Stimulated activated CD4-positive, alpha-beta T cell treated with anti-CD3 and anti-CD28 coated beads, Interleukin-12 subunit alpha, Interleukin-12 subunit beta, amount 100 ng/mL, for 24 hours (primary cell): ENCODE measurements at places on chromosomes 1 and 21.

- DNase-seq, result no peak
Observed at GRCh38 chr1:212433577-212434462, 1.1 kb downstream of the NENF start.

DNA sequence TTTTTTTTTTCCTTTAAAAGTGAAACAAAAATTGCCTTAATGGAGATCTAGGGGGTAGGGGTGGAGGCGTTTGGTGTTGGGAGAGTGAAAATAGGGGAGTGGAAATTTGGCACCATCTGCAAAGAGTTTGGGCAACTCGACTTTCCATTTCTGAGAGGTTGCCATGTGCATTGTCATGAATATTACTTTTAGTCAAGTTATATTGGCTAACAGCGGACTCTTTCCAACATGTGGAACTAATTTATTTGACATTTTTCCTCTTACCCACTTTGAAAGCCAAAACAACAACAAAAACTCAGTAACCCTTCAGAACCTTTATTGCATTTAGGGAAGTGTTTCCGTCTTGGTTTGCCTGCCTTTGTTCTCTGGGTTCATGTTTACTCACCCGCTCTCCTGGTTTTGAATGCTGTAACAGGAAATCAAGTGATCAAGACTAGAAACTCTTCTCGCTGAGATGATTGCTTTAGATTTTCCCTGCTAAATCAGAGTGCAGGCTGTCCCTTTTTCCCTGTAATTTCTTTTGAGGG lies 70.4 kb downstream of the CACHD1 start:
- no peak for DNase-seq

- no peak for DNase-seq
Observed at GRCh38 chr1:54312796-54313316, 93.3 kb downstream of the SSBP3 start.

- peak; percentile 20 for DNase-seq
Observed at GRCh38 chr1:16048573-16049189, 5.1 kb downstream of the CLCNKB start.

GRCh38 chr21:37159053-37159776 lies 86.2 kb downstream of the TTC3 start:
- peak; percentile 4 for DNase-seq

GRCh38 chr1:202203238-202204039 lies 9.8 kb downstream of the LGR6 start:
- no peak for DNase-seq

DNA sequence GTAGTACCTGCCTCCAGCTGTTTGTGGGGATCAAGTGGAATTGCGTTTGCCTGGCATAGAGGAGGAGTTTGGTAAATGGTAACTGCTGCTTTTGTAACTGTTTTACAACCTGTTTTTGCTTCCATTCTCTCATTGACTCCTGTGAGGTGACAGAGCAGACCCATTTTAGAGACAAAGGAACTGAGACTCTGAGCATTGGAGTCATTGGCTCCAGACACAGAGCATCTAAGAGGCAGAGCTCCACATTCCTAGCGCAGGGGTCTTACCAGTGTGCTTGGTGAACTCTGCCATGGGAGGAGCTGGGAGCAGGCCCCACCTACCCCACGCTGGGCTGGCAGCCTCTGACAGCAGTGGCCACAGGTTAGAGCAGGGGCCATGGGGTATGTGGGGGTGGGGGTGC lies 2.4 kb downstream of the LDLRAP1 start:
- DNase-seq, result no peak

DNA sequence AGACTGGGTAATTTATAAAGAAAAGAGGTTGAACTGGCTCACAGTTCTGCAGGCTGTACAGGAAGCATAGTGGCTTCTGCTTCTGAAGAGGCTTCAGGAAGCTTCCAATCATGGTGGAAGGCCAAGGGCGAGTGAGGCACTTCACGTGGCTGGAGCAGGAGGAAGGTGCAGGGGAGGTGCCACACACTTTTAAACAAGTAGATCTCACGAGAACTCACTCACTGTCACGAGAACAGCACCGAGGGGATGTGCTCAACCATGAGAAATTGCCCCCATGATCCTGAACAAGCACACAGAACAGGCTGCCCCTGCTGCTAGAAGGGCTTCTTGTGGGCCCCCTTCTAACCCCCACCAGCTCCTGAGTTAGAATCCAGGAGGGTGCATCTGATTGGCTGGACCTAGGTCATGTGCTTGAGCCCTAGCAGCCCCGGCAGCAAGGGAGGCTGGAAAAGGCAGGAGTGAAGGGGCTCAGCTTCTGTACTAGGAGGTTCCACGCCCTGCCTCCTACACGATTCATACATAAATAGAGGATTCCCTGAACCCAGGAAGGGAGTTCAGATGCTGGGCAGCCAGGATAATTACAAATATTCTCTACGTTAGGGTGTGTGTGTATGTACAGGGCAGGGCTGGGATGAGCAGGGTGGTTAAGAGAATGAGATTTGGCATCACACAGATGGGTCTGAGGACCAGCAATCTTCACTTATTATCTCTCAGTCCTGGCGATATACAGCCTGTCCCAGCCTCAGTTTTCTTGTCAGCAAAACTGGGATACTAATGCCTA lies 72.8 kb upstream of the ATP5PO start:
- no peak for DNase-seq

DNA sequence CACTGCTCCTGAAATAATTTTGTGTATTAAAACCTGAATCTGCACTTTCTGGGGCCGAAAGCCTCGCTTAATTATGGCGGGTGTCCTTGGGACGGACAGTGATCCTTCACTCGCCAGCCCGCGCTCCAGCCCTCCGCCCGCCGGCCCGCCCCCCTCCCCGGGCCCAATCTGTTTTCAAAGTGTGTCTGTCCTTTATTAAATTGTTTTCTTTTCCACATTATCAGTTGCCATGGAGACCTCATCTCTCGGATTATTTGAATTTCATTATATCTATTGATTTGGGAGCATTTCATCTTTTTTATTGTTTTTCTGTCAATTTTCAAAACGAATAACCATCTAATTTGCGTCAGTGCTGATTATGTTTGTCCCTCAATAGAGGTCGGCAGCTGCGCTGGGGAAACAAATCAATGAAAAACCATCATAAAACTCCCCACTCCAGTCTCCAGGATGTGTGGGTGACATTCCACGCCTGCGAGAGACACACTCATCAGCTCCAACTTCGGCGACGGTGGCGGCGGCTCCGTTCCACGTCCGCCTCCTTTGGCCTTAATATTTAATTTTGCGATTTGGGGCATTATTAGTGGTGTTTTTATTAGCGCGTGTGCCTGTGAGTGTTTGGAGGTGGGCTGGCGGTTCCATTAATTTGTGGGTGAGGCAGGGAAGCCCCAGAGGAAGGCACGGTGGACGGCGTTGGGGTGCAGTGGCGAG lies 123.9 kb downstream of the CASZ1 start:
- DNase-seq, result no peak

GRCh38 chr1:30740251-30741238 lies 17.0 kb downstream of the LAPTM5 start:
- no peak for DNase-seq

DNA sequence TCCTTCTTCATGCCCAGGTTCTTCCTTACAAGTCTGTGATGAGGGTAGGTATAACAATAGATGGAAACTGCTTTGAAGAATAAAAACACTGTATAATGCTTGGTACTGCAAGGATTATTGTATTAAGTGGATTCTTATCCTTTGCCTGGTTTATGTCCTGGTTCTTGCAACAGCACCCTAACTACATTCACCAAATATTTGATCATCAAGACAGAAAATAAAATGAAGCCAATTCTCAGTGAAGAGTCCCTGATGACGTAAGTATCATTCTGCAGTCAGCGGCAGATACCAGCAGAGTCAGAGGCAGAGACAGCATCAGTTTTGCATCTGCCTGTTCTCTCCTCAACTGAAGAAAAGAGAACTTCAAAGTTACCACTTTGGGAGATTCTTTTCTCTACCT lies 19.7 kb downstream of the ARHGEF11 start:
- DNase-seq, result no peak

DNA sequence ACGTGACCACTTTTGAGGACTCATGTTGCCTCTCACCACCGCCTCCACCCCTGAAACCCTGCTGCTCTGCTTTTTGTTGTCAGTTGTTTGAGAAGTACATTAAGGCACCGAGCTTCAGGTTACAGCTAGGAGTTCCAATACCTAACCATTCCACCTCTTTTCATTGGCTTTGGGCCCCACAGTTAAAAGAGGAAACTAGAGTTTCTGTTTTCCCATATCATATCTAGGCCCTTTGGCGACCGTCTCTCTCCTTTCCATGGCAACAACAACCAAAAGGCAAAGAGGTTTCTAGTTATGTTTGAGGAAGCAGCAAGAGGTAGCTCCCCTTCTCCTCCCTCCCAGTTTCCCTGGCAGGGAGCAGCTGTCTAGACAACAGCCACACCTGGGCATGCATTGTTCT lies 5.9 kb downstream of the ANKRD35 start:
- DNase-seq, result no peak

DNA sequence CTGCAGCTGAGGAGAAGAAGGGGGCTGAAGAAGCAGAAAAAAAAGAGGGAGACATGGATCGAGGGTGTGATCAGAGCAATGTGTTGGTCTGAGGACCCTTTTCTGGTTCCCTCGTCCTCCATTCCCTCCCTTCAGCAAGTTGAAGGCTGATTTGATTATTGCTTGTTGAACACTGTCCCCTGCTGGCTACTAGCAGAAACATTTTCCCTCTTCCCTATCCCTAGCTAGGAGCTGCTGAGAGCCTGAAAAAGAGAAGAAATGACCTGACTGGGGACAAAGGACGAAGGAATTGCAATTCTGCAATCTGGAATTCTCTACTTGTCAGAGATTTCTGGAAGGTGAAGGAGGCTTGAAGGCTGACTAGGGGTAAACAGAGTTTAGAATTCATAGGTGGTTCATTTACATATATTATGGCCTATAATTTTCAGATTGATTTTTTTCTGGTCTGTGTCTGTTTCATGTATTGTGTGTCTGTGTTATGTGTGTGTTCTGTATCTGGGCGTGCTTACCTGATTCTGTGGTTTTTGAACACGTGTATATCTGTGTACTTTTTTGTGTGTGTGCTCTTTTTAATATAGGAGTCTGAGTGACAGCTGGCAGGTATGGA lies 9.8 kb downstream of the NHLH1 start:
- DNase-seq, result no peak

DNA sequence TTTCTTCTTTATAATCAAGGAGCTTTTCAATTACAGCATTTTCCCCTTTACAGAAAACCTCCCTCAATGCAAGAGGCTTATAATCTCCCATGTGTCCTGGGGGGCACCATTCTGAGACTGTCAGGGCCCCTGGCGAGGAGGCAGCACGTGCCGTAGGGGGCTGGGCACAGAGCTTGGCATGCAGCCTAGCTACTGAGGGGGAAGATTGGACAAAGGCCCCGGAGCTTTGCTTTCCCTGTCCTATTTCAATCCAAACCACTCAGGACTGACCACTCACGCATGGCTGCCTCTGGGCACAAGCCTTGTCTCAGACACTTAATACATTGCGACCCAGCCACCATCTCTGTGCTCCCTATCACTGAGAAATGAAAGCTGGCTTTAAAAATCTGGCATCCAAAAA lies 2.8 kb upstream of the RAP1GAP start:
- no peak for DNase-seq
